ENCODE measurements at places on chromosomes 4 and X. TPM values are rescaled to one million over a fixed set of nuclear protein-coding genes. Genes with fewer than 3 reads are reported as not detected.

- no peak for DNase-seq
These were observed 1499.4 kb upstream of the PCDH7 start for GRCh38 chr4:29220761-29221160.

DNA sequence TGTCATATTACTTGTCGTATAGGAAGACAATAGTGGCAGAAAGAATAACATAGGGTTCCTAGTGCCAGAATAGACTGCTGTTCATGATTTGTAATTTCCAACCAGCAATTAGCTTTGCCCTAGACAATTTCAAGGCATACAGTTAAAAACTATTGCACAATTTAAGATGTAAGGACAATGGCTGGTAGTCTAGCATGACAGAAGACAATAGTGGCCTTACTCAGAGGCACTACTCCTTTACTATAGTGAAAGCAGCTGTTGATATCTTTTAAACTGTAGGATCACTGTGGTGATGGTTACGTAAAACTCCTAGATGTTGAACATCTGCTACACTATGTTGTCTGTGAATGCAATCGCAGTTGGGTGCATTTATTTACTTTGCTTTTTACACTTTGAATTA lies 234.5 kb downstream of the RBMX2 start:
- DNase-seq, result no peak

- no peak for DNase-seq
These were observed 30.6 kb upstream of the CCKAR start for GRCh38 chr4:26520728-26521450.

The ERAS gene
- polyA plus RNA-seq, result 0.04 TPM

The GPM6B gene
- 19.9 TPM for polyA plus RNA-seq
